ENCODE measurements at places on chromosomes 7 and 10.

- DNase-seq = no peak
These were observed 225.3 kb downstream of the GLRX3 start for GRCh38 chr10:130361351-130362105.

GRCh38 chr7:26337232-26337865 lies 45.7 kb downstream of the SNX10 start:
- DNase-seq = no peak

- DNase-seq = no peak
These were observed 190.0 kb upstream of the MKI67 start for GRCh38 chr10:128316121-128316726.

DNA sequence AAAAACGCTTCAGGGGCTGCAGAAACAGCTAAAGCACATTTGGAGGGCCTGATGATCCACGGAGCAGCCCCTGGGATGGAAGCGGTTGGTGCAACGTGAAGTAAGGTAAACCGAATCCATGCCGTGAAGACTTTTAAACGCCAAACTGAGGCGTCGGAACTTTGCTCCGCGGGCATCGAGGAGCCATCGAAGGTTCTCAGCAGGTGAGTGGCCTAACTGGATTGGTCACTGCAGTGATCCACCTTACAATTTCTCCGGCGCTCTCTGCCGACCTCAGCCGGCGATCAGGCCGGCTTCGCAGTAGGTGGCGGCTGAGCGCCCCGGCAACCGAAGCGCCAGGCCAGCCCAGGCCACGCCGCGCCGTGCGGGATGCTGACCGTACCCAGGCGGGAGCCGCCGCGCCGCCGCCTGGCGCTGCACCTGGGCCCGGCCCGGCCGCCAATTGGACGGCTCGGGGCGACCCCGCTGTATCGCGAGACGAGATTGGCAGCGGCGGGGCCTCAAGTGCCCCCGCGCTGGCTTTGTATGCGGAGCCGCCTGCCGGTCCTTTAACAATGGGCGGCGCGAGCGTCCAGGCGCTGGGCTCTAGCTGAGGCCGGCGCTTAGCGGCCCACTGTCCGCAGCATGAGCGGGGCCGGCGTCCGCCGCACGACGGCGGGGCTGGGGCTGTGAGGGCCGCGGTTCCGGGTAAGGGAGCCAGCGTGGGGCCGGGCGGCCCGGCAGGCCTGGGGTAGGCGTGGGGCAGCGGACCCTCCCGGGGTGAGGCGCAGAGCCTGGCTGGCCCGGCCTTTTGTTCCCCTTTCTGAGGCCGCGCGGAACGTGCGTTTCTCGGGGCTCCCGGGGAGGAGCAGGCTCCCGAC lies at the start of gene CCNJ:
CCNJ (plus strand) TSS at position 551 of the 860 bp plus-strand sequence. CDS start 811 bp downstream, outside the sequence.
- peak; percentile 98 for DNase-seq

- DNase-seq = no peak
These were observed 1086.9 kb downstream of the NRG3 start for GRCh38 chr10:82961864-82962263.

GRCh38 chr7:95027234-95027872 lies 120.0 kb downstream of the PPP1R9A start:
- DNase-seq = no peak

DNA sequence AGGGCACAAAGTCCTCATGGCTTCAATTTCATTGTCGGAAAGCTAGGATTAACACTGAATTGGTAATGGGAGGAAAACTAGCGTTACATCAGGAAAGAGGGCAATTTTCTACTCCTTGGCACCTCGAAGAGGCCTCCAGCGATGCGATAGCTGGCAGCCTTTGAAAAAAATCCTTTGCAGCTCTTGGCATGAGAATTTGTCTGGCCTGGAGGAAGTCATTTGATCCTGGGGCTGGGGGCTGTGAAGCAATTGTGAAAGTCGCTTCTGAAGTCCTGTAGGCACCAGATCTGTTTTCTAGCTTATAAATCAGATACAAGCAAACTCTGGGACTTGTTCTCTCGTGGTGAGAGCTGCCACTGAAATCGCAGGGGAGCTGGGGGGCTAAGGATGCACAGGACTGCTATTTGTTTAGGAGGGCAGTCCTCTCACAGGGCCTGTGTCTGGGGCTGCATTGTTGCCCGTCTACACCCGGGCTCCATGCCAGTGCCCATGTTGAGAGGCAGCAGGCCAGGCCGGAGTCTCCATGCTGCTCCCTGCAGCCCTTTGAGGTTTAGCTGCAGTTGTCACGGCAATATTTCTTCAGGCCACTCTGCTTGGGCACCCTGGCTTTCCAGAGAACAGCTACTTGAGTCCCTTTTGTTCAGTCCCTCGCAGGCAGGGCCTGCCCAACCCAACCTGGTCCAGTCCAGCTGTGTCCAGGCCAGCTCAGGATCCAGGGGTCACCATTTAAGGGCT lies 206.8 kb upstream of the LYZL1 start:
- DNase-seq = no peak

DNA sequence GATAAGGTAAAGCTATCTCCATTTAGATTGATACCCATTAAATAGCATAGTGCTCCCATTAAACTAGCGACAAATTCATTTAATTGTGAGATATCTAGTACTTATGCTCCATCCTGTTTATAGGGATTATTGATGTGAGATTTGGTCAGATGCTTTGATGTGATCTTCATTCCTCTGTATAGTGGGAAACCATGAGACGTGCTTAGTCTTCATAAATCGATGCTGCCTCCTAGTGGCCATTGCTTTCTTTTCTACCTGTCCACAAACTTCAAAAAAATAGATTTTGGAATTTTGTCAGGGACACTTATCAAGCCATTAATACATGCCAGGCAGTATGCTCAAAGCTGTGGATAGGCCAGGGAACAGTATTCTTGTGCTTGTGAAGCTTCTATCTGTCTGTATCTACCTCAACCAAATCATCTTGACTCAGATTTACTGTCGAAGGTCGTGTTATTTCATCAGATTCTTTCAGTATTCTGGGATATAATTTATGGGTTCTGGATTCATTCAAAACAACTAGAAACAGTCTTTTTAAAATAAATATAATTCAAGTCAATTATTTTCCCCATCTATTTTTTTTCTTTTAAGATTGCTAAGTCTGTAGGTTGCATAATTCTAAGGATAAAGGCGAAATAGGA lies 12.0 kb downstream of the LSM8 start:
- DNase-seq = peak; percentile 10

DNA sequence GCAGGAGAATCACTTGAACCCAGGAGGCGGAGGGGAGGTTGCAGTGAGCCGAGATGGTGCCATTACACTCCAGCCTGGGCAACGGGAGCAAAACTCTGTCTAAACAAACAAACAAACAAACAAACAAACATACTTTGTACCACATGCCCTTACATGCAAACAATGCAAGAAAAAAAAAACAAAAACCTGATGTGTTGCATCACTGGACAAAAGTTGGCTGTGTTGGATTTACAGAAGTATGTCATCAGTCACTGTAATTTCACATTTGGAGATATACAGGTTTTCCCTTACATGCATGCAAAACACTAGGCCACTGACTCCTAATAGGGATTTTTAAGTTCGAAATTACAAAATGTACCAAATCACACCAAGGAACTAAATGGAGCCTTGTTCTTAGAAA lies 138.5 kb downstream of the SRPK2 start:
- no peak for DNase-seq

DNA sequence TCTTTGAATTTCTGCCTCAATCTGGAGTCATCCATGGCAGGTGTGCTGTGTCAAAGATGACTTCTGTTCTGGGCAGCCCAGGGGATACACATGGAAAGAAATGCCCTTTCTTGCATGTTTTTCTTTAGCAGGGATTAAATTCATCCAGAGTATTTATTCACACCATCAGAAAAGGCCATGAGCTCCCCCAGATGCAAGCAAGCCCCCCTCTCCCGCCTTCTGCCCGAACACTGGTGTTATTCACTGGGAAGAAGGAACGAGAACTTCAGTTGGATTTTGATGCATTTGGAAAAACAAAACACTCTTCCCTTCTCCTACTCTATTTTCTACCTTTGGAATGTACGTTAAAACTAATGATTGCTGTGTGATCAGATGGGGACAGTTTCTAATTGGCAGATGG lies 1.4 kb downstream of the PLPP4 start:
- DNase-seq = no peak

GRCh38 chr7:93476491-93477344 lies 97.8 kb downstream of the CALCR start:
- DNase-seq = no peak

GRCh38 chr10:693506-693905 lies 4.0 kb upstream of the DIP2C start:
- DNase-seq = no peak

- no peak for DNase-seq
These were observed 5.5 kb downstream of the ACTA2 start for GRCh38 chr10:88946965-88947590.

GRCh38 chr10:51170518-51171245 lies 96.4 kb downstream of the PRKG1 start:
- DNase-seq = peak; percentile 57

DNA sequence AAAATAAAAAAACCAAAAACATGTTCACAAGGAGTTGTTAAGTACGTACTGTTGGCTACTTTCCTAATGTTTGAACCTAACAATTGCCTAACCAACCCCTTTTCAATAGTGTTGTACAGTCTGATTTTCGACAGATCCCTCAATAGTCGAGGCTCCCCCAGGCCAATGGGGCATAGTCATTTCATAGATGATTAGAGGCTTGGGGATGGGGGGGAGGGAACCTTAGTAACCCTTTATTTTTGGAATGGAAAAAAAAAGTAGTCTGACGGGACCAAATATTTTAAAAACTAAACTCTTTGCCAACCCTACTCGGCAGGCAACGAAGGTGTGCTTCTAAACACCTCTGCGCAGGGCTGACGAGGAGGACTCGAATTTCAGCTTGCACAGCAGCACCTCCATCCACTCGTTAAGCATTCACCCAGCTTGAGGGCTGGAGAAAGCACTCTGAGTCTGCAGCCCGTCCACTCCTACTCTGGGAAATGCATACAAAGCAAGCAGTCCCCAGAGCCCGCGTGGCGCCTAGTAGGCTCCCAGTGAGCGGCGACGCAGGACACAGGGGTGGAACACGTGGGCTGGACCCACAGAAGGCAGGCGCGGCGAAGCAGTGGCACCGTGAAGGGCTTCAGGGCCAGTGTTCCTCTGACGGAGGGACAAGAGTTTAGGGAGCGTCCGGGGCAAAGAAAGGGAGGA lies 899 bp downstream of the PUS7 start:
- peak; percentile 29 for DNase-seq

- DNase-seq = no peak
These were observed 32.2 kb upstream of the CUBN start for GRCh38 chr10:17161775-17162174.

DNA sequence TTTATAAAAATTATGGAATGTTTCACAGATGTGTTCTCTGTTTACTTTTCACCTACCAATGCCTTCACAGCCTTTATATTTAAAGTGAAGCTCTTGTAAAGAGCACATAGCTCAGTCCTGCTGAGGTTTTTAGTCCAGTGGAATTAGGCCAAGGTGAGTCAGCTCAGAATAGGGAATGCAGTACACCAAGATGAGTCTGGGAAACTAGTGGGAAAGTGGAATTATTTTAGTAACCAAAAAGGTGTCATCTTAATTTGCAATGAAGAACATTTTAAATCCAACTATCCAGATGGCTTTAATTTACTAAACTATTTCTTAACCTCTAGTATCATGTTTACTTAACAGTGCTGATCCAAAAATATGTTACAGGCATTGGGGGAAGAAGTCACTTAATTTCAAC lies 236.3 kb upstream of the CTBP2 start:
- no peak for DNase-seq

GRCh38 chr7:104980841-104981671 lies 32.9 kb upstream of the KMT2E start:
- DNase-seq = peak; percentile 63

DNA sequence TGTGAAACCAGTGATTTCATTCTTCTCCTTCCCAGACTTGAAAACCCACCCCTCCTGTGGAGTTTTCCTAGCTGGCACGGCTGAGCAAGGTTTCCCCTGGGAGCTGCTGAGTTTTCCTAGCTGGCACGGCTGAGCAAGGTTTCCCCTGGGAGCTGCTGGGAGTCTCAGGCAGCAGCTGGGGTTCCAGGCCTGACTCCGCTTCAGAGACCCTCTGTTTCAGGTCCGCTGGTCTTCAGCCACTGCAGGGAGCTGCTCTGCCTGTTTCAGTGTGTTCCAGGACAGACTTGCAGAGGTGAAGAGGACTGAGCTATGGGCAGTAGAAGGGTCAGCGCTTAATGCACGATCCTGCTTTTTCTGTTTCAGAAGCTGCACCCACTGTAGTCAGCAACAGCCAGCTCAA lies 104.9 kb downstream of the XRCC2 start:
- DNase-seq = no peak

DNA sequence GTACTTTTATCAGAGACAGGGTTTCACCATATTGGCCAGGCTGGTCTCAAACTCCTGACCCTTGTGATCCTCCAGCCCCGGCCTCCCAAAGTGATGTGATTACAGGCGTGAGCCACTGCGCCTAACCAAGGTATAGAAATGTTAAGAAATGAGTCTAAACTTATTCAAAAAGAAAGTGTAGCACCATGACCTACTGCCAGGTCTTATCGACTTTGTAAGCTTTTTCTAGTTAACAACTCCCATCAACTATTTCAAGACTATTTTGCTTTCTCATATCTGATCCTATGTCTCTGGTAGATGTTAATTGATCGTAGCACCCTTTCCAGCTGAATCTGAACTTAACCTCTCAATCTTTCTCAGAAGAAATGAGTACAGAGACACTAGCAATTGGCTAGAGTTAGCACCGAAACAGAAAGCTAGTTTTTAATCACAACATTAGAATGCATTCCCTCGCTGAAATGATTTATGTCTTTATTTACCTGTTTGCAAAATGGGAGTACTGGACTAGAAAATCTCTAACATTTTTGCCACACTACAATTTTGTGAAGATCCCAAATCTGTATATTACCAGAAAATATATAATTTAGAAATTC lies 114.0 kb upstream of the HGF start:
- no peak for DNase-seq

- peak; percentile 27 for DNase-seq
These were observed 822 bp downstream of the SHOC2 start for GRCh38 chr10:110919971-110920881.

- no peak for DNase-seq
These were observed 30.3 kb upstream of the KEL start for GRCh38 chr7:142992427-142992826.

GRCh38 chr7:25305831-25306230 lies 77.5 kb upstream of the NPVF start:
- no peak for DNase-seq

GRCh38 chr10:62573929-62574328 lies 199.8 kb downstream of the ZNF365 start:
- DNase-seq = no peak

DNA sequence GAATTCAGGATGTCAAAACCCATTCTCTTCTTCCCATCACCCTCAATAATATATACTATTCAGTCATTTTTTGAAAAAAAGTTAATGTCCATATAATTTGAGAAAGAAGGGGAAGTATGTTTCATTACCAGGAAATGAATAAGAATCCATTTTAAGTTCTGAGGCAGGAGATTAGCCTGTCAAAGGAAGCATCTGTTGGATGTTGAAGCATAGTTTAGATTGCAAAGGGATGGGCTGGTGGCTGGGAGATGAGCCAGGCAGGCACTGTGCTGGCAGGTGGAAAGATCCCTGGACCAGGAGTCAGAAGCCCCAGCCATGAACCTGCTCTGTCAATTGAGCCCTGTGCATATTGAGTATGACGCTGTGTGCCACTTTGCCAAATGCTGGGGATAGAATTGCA lies 48.4 kb upstream of the CRTAC1 start:
- no peak for DNase-seq

- no peak for DNase-seq
These were observed 73.6 kb downstream of the ARHGAP12 start for GRCh38 chr10:31855033-31855432.

All from RWPE1 (cell line).